ENCODE measurements at places on chromosomes 2 and 18. TPM values are rescaled to one million over a fixed set of nuclear protein-coding genes. Genes with fewer than 3 reads are reported as not detected.
A peak's percentile ranks its signal among the peaks of the same experiment; 100 is the strongest.

GRCh38 chr2:175005733-175006264, 618 bp upstream of the CHN1 start:
- no peaks in the 10 kb centered on the region for H3K36me3 ChIP-seq
- H3K27me3 ChIP-seq = peaks cover 3% of the 10 kb centered on the region
- H3K27ac ChIP-seq = no peak overlapping the region
- H3K4me1 ChIP-seq = peaks cover 10% of the 10 kb centered on the region
- H3K4me3 ChIP-seq = peak overlapping the region; percentile 73
- DNase-seq = no peak

- H3K36me3 ChIP-seq = no peaks in the 10 kb centered on the region
- H3K4me3 ChIP-seq = no peak overlapping the region
- no peaks in the 10 kb centered on the region for H3K27me3 ChIP-seq
- H3K27ac ChIP-seq = no peak overlapping the region
- DNase-seq = no peak
These were observed 21.0 kb upstream of the CTLA4 start for GRCh38 chr2:203846490-203847105.

DYNC2LI1 gene
- total RNA-seq = 5.6 TPM

GRCh38 chr2:40955042-40955441, 503.2 kb upstream of the SLC8A1 start:
- no peaks in the 10 kb centered on the region for H3K4me1 ChIP-seq
- DNase-seq = no peak
- H3K36me3 ChIP-seq = no peaks in the 10 kb centered on the region
- H3K4me3 ChIP-seq = no peak overlapping the region
- no peak overlapping the region for H3K27ac ChIP-seq

DNA sequence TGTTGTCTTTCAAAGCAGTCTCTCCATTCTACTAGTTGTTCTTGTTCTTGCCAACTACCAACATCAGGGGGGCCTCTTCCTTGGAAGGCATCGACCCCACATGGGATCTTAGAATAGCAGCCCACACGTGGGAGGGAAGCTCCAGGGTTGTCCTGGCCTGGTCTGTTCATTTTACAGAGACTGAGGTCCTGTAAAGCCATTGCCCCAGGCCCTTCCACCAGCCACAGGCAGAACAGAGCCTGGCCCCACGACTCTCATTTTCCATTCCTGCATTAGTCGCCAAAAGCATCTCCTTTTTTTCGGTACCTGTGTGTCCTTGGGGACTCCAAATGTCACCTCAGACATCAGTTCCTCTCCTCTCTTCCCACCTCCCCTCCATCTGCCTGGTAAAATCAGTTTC, 28.0 kb downstream of the CNGA3 start:
- no peak overlapping the region for H3K27ac ChIP-seq
- H3K4me1 ChIP-seq = no peaks in the 10 kb centered on the region
- no peak for DNase-seq
- H3K4me3 ChIP-seq = no peak overlapping the region
- no peaks in the 10 kb centered on the region for H3K36me3 ChIP-seq

DNA sequence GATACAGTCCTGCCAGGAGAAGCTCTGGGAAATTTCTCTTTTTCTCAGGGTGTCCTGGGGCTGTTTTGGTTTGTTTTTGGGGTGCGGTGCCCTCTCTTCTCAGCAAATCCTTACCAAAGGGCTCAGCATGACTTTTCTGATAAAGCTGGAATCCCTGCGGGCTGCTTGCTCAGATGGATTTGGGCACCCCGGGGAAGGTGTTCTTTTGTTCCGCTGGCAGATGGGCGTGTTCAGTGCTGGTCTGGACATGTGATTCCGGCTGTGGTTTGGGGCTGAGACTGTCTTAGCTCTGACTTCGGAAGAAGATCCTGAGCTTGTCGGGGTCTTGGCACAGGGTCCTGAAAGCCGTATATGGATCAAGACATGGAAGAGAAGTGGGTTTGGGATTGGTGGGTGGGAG, 134.2 kb upstream of the SPRED2 start:
- H3K4me3 ChIP-seq = no peak overlapping the region
- DNase-seq = no peak
- H3K27ac ChIP-seq = no peak overlapping the region
- no peaks in the 10 kb centered on the region for H3K4me1 ChIP-seq
- no peaks in the 10 kb centered on the region for H3K27me3 ChIP-seq

IL1F10 gene
- not detected for total RNA-seq

TMEM169 gene
- 1.9 TPM for total RNA-seq

All from liver (tissue), 10 donors.